G401 (cell line): ENCODE measurements at places on chromosomes 2 and 18.

GRCh38 chr2:65724336-65724735 is 291.9 kb upstream of the SPRED2 start:
- no peak for DNase-seq

- no peak for DNase-seq
These were observed 33.4 kb upstream of the PPP4R1 start for GRCh38 chr18:9647496-9648323.

DNA sequence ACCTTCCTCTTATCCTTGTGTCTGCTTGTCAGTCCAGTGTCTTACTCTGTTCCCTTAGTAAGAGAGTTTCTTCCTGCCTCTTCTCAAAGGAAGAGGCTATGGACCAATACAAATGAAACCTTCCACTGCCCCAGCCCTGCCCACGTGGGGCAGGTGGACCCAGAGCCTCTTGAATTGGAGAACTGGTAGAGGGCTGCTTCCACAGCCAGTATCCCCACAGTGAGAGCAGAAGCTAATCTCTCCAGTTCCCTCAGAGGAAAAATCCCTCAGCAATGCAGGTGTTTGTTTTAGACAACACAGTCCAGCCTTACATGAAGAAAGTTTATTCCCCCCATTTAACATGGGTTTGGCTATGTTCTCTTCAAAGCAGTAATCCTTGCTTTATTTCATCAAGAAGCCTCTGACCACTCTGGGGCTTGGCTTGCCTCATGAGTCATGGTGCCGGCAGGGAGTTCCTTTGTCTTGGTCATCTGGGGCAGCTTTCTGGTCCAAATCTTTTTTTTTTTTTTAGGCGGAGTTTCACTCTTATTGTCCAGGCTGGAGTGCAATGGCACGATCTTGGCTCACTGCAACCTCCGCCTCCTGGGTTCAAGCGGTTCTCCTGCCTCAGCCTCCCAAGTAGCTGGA is 6.5 kb upstream of the CYBRD1 start:
- no peak for DNase-seq

DNA sequence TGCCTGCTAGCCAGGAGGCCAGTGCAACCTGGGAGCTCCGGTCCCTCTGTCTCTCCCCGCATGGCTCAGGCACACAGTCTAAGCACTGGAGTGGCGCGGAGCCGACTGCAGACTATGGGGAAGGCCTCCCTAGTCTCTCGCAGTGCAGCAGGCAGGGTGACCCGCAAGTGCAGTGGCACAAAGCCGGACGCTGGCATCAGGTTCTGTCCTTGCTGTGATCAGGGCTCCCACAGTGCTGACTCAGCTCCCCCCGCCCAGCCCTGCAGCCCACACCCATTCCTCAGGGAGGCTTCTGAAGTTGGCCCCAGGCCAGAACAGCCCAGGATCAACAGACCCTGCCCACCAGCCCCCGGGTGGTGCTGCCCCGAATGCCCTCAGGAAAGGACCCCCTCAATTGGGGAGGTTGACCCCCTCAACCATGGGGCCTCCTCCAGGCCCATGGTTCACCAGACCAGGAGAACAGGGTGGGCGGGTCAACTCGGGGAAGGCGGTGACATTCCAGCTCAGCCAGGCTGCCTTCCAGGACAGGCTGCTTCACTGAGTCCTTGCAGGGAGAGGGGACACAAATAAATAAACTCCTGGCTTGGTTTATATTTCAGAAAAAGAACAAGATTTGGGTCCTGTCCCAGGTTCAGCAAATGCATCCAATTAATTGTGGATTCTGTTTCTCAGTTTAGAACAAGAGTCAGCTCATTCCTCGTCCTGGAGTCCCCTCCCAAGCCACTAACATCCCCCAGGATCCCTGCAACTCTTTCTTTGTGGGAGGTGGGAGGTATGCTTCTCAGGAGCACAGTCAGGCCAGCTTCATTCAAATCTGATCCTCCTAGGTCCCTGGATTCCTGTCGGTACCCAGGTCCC is 12.2 kb downstream of the BIN1 start:
- DNase-seq: no peak

DNA sequence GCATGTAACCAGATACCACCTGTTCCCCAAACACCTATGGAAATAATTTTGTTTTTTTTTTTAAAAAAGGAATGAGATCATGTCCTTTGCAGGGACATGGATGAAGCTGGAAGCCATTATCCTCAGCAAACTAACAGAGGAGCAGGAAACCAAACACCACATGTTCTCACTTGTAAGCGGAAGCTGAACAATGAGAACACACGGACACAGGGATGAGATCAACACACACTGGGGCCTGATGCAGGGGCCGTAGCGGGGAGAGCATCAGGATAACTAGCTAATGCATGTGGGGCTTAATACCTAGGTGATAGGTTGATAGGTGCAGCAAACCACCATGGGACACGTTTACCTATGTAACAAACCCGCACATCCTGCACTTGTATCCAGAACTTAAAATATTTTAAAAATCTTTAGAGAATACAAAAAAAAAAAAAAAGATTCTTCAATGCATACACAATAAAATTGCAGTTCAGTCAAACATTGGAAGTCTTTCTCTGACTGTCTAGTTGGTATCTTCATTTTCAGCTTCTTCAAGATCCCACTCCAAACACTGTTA is 11.6 kb upstream of the CASP10 start:
- no peak for DNase-seq

GRCh38 chr2:113080134-113080533 is 12.4 kb downstream of the IL1F10 start:
- DNase-seq: no peak

GRCh38 chr18:3409811-3410210 is 40.2 kb upstream of the TGIF1 start:
- no peak for DNase-seq

DNA sequence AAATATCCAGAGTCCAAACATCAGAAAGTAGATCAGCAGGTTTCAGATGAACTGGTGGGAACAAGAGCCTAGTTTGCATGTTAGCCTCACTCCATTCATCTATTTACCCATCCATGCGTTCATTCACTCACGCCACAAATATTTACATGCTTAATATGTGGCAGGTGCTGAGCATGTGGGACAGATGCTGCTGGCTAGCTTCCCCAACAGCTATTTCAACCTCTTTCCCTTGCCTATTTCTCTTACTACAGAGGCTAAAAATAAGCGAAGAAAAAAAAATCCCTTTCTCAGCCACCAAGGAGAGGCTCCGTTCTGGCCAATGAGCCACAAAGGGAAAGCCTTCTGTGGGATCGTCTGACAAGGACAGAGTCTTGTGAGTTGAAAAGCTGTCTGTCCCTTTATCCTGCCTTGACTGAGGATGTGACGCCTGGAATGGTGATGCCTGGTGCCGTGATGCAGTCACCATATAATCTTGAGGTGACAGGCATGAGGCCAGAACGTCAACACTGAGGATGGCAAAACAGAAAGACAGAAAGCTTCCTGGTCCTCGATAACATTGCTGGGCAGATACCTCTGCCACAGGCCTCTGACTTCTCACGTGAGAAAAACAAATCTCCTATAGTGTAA is 78.2 kb downstream of the KCTD1 start:
- DNase-seq: no peak

- DNase-seq: no peak
These were observed 17.3 kb downstream of the PROKR1 start for GRCh38 chr2:68660658-68661057.

- peak; percentile 87 for DNase-seq
These were observed 32.4 kb downstream of the COMMD1 start for GRCh38 chr2:61937886-61938285.

GRCh38 chr2:197869041-197869440 is 64.6 kb downstream of the PLCL1 start:
- DNase-seq: no peak

GRCh38 chr2:64359892-64360657 is 93.9 kb upstream of the LGALSL start:
- DNase-seq: no peak

- DNase-seq: no peak
These were observed 31.4 kb downstream of the MYL12B start for GRCh38 chr18:3293196-3293951.

DNA sequence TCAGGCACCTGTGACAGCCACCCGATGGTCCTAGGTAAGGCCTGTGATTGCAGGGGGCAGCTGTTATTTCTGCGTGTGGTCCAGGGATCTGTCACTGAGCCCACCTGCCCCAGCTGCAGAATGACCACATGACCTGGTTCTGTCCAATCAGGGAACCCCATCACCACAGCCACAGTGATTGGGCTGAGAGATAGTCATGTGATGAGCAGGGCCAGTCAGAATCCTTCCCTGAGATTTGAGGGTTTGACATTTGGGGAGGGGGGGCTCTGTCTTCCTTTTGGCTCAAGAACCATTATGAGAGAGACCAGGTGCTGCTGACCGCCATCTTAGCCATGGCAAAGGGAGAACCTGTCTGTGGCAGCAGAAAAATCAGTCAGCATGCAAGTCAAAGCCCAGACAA is 147.2 kb downstream of the SMAD7 start:
- DNase-seq: no peak

DNA sequence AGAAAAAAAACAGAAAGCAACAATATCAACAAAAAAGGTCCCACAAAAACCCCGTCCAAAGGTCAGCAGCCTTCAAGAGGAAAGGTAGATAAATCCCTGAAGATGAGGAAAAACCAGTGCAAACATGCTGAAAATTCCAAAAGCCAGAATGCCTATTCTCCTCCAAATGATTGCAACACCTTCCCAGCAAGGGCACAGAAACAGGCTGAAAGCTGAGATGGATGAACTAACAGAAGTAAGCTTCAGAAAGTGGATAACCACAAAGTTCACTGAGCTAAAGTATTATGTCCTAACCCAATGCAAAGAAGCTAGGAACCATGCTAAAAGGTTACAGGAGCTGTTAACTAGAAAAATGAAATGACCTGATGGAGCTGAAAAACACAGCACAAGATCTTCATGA is 226.4 kb upstream of the DSEL start:
- DNase-seq: no peak

DNA sequence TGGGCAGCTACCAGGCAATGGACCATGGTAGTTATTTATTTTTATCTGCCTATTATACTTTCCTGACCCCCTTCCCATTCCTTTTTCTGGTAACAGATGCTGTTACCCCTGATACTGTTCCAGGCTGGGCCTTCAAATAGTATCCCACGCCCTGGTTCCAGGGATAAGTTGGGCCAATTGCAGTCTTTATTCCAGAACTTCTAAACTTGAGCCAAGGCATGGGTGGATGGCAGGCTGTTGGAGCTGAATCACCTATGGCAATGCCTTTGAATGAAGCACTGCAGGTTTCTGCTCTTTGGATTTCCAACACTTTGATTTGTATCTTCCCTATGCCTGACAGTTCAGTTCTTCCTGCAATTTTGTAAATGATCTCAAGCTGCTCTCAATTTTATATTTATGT is 99.2 kb upstream of the LHCGR start:
- DNase-seq: no peak

- no peak for DNase-seq
These were observed 26.5 kb upstream of the ZNF516 start for GRCh38 chr18:76521417-76522121.

GRCh38 chr2:112566104-112566503 is 18.3 kb upstream of the CHCHD5 start:
- DNase-seq: no peak

GRCh38 chr2:218546012-218546411 is 22.1 kb downstream of the USP37 start:
- no peak for DNase-seq

DNA sequence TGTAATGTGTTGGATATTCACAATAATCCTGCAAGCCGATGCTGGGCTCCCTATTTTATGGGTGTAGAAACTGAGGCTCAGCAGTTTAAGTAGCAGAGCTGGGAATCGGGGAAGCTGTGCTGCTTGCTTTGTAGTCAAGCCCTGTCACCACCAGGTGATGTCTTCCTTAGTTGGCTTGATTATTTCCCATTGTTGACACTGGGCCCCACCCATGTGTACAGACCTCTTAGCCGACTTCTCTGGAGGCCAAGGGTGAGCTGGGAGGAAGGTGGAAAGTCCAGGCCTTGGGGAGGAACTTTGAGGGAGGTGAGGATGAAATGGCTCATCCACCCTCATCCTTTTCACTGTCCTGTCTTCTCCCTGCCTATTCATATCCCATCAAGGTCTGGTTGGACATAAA is 60.0 kb downstream of the CAPN13 start:
- DNase-seq: no peak

DNA sequence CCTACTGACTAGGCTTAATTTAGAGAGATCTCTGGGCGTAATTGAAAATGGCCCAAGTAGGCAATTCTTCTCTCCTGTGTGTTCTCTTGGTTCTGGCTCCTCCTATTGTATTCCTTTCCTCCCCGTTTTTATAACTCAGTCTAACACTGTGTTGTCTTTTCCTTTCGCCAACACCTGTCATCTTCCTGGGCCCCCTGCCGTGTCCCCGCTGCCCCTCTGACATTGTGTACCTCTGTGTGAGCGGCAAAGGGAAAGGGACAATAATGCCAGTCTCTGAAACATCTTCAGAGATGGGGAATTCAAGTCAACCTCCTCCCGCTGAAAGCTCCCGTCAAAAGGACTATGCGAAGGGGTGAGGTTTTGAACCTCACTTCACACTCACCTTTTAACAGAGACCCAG is 210.9 kb downstream of the GBX2 start:
- peak; percentile 87 for DNase-seq

DNA sequence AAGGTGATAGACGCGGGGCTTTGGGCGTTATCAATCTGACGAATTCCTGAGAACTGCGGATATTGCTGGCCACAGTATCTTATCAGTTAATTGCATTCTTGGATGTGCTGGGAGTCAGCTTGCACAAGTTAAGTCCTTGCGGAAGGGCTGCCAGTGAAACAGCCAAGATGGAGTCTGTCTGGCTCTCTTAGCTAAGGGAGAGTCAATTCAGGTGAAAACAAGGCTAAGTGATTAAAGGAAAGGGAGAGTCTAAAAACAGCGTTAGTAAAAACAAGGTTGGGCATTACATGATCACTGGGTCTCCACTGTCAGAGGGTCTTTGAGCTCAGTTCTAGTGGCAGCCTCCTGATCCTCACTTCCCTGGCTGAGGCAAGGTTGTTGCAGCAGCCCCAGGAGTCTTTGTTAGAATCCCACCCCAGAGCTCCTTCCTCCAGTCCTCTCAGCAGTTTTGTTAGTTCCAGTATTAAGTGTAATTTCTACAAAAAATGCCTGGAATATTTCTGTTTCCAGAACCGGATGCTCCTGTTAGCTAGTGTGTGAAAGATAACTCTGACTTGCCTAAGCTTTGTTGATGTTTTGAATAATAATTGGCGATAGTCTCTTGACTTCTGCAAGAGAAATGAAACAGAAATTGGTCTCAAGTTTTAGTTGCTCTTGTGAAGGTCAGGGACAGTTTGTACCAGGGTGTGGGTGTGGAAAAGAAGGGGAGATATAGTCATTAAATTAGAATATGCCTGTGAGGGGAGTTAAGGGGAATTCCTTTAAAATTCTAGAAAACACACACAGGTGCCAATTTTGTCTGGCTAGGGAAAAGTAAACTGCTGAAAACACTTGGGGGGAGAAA is 10.6 kb downstream of the CFLAR start:
- no peak for DNase-seq

- no peak for DNase-seq
These were observed 69.1 kb downstream of the LRP1B start for GRCh38 chr2:142061733-142062132.

DNA sequence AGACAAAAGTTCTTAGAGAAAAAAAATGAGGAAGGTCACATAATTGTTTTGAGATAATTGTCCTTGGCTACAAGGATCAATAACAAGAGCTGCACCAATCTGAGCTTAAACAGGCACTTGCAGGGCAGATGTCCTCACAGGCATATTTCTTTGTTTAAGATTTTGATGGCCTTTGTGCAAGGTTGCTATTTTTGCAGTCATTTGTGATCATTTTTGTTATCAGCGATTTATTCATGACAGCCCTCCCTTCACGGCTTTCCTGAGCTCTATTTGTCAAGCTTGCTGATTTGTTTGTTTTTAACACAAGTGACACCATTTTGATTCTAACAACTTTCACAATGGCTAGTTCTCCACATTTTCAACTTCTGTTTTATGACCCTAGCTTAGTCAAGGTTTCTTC is 418.6 kb upstream of the REG3G start:
- no peak for DNase-seq
